ENCODE measurements at places on chromosomes 4 and X. TPM values are rescaled to one million over a fixed set of nuclear protein-coding genes. Genes with fewer than 3 reads are reported as not detected.
A peak's percentile ranks its signal among the peaks of the same experiment; 100 is the strongest.

DNA sequence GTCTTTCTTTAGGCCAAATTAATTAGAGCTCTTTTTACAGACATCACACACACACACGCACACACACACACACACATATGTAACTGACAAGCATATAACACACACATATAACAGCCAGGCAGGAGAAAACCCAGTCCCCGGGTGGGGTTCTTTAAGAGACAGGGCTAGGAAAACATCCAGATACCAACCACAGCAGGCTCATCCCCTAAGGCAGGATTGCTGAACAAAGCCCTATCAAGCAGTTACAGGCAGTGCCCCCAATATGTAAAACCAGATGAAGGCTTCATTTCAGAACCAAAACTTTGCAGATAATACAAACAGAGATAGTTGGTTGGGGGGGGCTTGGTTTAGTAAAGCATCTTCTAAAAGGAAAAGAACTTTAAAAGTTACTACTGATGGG, 18.0 kb upstream of the FAM47E start:
- no peak for DNase-seq

- no peak for DNase-seq
These were observed 20.5 kb upstream of the ZNF81 start for GRCh38 chrX:47815901-47816845.

DNA sequence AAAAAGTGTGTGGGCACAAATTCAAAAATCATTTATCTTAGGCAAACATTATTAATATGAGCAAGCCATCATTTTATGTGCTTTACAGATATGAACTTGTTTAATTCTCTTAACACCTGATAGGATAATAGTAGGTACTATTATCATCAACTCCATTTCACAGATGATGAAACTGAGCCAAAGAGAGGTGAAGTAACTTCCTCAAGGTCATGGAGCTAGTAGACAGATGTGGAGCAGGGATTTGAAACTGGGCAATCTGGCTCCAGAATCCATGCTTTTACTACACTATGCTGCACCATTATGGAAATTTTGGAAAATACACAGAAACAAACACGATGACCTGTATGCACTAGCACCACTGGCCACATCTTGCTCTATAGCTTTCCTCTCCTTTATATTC, 1.0 kb upstream of the PIN4 start:
- DNase-seq = no peak

DNA sequence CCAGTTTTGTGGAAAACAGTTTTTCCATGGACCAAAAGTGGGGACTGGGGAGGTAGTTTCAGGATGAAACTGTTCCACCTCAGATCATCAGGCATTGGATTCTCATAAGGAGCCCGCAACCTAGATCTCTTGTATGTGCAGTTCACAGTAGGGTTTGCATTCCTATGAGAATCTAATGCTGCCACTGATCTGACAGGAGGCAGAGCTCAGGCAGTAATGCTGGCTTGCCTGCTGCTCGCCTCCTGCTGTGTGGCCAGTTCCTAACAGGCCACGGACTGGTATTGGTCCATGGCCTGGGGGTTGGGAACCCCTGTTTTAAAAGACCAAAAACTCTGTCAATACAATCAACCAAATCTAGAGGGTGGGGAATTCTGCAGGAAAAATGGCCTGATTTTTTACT, 100.0 kb upstream of the EOLA2 start:
- DNase-seq = no peak

- peak; percentile 38 for DNase-seq
These were observed 26.9 kb downstream of the ARSJ start for GRCh38 chr4:113952452-113953029.

DNA sequence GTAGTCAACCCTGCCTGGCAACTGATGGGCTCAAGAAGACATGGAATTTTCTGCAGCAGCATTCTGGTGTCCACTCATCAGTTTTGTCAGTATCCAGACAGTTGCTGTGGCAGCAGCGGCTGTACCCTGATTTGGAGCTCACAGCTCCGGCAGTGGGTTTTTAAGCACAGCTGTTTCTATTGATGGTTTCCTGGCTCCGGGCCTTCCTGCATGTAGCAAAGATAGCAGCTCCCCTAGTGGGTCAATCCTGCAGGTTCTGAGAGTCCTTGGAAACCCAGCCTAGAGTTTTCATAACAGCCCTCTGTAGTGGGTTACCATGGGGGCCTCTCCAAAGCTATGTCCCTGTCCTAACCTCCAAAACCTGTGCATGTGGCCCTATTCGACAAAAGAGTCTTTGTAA, 84.0 kb upstream of the ATP6AP2 start:
- DNase-seq = no peak

GRCh38 chrX:110536816-110537215, 178.2 kb downstream of the RTL9 start:
- no peak for DNase-seq

GRCh38 chrX:134173541-134174272, 63.3 kb upstream of the CCDC160 start:
- DNase-seq = peak; percentile 47

- no peak for DNase-seq
These were observed 10.3 kb downstream of the PAGE2 start for GRCh38 chrX:55099162-55099561.

GRCh38 chrX:7351926-7352325, 204.0 kb upstream of the PUDP start:
- no peak for DNase-seq

GRCh38 chr4:132097041-132097440, 1052.1 kb upstream of the PCDH10 start:
- no peak for DNase-seq

DNA sequence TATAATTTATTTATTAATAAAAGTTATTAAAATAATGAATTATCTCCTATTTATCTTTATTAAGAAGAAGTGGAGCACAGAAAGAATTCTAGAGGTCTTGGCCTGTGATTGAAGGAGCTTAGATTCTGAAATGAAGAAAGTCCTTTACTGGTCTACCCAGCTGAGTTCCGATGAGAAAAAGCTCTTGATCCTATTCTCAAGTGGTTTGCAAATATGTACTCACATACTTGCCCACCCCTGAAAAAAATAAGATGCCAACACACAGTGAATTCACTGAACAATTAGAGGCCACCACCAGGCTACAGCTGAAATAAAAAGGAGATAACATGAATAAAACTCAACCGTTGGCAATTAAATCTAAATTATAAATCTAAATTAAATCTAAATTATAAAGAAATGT, 253.4 kb downstream of the MAPK10 start:
- DNase-seq = no peak

DNA sequence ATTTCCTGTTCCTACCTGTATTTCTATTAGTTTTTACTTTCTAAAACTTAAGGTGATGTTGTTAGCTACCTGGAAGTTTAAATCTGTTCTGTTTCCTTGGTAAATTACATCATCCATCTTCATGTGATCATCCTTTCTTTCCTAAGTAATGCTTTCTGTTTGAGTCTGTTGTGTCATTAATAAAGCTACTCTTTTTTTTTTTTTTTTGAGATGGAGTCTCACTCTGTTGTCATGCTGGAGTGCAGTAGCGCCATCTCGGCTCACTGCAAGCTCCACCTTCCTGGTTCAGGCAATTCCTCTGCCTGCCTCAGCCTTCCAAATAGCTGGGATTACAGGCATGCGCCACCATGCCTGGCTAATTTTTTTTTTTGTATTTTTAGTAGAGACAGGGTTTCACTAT, 73.3 kb downstream of the FIP1L1 start:
- no peak for DNase-seq

- DNase-seq = peak; percentile 21
These were observed 89.2 kb upstream of the EFHC2 start for GRCh38 chrX:44432641-44433040.

- DNase-seq = peak; percentile 44
These were observed 3.5 kb downstream of the BCOR start for GRCh38 chrX:40094041-40094899.

DNA sequence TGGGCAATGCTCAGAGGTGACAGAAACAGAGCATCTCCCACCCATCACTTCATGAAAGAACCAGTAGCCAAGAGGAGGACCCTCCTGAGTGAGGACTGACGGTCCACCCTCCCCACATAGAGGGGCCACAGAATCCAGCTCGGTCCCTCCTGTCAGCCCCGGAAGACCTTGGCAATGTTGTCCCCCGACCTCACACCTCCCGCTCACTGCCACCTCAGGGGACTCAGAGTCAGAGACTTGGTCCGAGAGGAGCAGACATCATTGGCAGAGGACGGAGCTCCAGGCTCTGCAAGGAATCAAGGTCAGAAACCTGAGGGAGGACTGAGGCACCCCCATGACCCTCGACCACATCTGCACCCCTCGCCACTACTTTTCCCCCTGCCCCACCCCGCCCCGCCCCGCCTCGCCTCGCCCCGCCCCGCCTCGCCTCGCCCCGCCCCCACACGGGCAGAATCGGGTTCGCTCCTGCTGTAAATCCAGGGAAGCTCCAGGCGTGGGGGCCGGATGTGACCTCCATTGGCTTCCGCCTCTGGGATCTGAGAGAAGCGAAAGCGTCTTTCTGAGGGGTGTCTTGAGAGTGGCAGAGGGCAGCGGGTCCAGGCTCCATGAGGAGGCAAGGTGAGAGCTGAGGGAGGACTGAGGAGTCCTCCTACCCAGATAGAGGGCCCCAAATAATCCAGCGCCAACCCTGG, at the start of gene MAGEA11:
Gene MAGEA11, plus strand, starts transcription at position 516 of the 692 bp plus-strand sequence. CDS start 1,100 bp downstream, outside the sequence.
- DNase-seq = no peak

GRCh38 chr4:48752726-48753125, 27.4 kb downstream of the FRYL start:
- no peak for DNase-seq

DNA sequence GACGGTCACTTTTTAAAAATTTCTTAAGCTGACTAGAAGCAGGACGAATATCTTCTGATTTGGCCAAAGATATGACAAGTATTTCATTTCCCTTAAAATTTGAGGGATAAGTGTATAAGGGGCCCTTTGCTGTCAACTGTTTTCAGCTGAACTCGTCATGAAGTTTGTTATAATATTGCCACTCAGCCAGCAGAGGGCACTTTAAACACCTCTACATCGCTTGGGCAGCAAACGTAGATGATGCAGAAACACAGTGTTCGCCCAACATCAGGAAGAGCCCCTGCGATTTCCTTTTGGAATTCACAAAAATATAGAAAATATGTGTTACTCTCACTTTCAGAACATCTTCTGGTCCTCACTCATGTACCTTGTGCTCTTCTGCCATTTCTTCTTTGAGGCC, 435.7 kb upstream of the FMR1 start:
- no peak for DNase-seq

The DCTD gene
- total RNA-seq = 66.0 TPM

The ARMCX1 gene
- total RNA-seq = 0.17 TPM

The ARHGAP36 gene
- not detected for total RNA-seq

The IL3RA gene
- 1.6 TPM for total RNA-seq

The GRPR gene
- total RNA-seq = 0.42 TPM

The GYPB gene
- 0.91 TPM for total RNA-seq

The TRO gene
- 5.8 TPM for total RNA-seq

The TKTL1 gene
- total RNA-seq = 0.22 TPM

The PARM1 gene
- 7.8 TPM for total RNA-seq

The XAGE1A gene
- total RNA-seq = not detected

The IBSP gene
- total RNA-seq = not detected

All from B cell (primary cell).